Stimulated activated CD8-positive, alpha-beta memory T cell treated with anti-CD3 and anti-CD28 coated beads, Interleukin-4, amount 100 ng/mL, for 1 hour (primary cell): ENCODE measurements at places on chromosomes 7 and 10.

DNA sequence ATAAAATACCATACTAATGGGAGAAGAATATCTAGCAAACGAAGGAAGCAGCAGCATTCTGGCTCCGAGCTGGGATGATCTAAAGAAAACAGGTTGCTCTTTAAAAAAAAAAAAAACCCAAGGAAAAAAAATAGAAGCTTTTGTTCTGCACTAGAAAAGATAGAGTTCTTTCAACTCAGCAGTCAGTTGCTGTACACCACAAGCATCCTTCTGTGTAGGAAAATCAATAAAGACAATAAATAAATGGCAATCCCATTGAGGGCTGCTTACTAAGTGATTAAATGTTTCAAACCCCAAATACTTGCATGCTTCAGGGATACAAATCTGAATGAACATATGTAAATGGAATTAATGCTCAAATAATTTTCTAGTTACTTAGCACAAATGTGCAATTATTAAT is 207.1 kb downstream of the TEX36 start:
- no peak for DNase-seq

DNA sequence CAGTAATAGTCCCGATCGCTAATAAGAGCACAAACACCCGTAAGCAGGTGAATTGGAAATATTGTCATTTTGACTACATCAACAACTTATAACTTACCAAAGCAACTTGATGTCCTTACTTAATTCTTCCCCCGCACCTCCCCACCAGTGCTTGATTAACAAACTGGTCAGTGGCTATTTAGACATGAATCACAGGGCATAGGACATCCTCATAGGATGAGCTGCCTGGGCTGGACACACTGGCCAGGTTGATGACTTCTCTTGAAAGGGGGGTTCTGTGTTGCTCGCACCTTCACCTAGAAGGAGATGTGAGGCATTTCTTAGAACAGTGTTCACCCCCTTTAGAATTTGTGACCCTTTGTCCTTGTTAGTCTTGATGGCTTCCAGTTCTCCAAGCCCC is 163.2 kb downstream of the TCF7L2 start:
- DNase-seq = no peak

DNA sequence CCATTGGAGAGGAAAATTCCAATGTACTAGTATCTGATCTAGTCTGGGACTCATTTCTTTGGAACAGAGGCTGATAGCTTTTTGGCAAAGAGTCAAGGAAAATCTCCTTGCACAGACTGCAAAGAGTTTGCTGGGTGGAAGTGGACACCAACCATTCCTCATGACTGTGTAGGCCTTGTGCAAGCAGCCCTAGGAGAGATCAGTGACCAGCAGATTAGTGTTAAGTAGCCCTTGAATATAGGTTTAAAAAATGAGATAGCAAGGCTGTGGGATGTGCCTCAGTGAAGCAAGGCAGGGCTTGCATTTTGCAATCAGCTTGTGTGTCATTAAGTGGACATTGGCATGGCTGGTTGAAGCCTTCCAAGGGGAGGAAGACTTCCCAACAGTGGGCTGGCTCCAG is 341.6 kb downstream of the PLXNA4 start:
- no peak for DNase-seq

DNA sequence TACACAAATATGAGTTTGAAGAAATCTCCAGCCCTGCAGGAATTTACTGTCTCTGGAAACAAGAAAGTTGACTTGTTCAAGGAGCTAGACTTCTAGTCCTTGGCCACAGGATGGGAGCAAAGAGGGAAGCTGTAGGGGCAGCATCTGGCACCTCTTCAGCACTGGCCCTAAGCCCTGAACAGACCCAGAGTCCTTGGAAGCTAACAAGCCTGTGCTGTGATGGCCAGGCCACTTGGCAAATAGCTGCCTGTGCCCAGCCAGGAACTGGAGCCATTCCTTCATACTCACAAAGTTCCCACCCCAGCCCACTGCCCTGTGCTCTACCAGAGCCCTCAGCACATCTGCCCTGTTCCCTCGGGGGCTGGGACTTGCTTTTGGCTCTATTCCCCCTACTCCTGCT is 9.4 kb upstream of the COL13A1 start:
- DNase-seq = no peak

DNA sequence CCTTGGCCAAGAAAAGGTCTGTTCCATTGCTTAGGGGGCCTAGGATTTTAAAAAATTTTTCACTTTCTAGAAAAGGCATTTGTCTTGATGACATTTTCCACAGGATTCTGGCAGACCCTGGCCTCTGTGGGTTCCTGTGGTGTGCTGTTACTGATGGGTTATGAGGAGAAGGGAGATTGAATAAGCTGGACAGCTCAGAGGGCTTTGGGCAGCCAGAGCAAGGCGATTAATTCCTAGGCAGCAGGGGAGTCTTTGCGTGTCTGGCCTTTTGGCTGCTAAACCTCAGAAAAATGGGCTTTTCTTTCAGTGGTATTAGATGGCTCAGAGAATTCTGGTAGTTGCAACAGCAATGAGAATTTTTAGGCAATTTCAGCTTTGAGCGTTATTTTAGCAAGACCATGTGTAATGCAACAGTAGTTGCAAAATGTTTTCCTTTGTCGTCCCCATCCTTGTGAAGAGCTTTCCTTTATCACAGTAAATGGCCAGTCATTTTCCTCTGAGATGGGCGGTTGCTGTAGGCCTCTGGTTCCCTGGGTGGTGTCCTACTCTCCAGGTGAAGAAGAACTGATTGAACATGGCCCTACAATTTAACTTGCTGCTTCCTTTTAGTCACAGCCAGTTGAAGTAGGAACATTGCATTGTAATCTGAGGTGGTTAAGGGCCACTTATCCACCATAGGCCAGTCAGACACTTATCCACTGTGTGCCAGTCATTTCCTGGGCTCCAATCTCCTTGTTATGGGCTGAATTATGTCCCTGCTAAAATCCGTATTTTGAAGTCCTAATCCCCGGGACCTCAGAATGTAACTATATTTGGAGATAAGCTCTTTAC is 43.2 kb downstream of the SH2D4B start:
- DNase-seq = no peak

- DNase-seq = no peak
Observed at GRCh38 chr7:781186-781849, 51.0 kb upstream of the SUN1 start.
